NCI-H1694 (cell line): ENCODE measurements at places on chromosomes 4 and X.

- DNase-seq: no peak
These were observed 167.3 kb upstream of the PGRMC2 start for GRCh38 chr4:128454881-128455280.

GRCh38 chr4:77309496-77309895 is 152.5 kb downstream of the CCNG2 start:
- DNase-seq: no peak

GRCh38 chr4:148857239-148857972 is 415.2 kb upstream of the NR3C2 start:
- DNase-seq: no peak

GRCh38 chrX:153441296-153441695 is 4.6 kb downstream of the TREX2 start:
- no peak for DNase-seq

GRCh38 chr4:145179281-145179860 is 1.0 kb downstream of the OTUD4 start:
- no peak for DNase-seq

DNA sequence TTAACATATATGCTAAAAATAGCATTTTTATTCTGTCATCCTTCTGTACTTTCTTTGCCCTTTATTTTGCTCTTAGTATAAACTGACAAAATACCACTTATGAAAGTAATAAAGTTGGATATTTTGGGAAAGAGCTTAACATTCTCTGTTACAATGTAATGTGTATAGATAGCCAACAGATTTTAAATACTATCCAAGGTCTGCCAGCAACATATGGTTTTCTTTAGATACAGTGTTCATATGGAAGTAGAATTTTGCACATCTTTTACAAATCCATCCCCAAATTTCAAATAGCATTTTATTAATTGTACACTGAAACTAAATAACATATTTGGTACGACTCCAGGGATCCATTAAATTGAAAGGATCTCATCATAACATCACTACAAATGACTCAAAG is 268.6 kb upstream of the PCDH18 start:
- DNase-seq: no peak

DNA sequence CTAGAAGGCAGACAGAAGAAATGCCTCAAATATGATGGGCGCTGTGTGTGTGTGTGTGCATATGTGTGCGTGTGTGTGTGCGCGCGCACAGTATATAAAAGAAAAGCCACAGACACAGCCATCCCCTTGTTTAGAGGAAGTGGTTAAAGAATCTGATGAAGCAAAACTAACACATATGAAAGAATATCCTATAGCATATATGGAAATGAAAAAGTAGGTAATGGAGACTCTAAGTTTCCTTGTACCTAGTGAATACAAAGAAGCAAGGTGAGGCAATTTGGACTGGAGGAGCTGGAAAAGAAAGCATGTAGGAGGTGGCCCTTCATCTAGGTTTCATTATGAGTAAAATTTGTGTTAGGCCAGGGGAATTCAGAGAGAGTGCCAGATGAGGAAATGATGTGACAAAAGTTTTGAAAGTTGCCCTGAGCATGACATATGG is 58.6 kb upstream of the MCF2 start:
- DNase-seq: no peak

GRCh38 chr4:102036619-102037376 is 246.3 kb downstream of the BANK1 start:
- DNase-seq: peak; percentile 80

GRCh38 chr4:90883519-90883918 is 756.3 kb downstream of the CCSER1 start:
- DNase-seq: no peak

DNA sequence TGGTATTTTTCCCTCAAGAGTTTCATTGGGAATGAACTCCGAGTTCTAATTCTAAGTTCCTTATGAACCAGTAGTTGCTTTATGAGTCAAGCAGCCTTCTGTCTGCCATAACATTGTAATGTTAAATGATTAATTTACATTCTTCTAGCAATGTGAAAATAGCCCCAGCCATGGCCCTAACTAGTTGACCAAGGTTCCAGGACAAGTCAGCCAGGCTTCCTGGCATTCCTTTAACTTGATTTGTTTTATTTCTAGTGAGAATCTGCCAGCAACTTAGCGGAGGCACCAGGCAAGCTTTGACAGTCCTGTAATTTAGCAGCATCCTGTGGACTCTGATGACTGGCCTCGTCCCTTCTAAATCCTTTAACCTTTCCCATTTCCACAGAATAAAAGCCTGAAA is 69.0 kb downstream of the GLRA2 start:
- DNase-seq: no peak

DNA sequence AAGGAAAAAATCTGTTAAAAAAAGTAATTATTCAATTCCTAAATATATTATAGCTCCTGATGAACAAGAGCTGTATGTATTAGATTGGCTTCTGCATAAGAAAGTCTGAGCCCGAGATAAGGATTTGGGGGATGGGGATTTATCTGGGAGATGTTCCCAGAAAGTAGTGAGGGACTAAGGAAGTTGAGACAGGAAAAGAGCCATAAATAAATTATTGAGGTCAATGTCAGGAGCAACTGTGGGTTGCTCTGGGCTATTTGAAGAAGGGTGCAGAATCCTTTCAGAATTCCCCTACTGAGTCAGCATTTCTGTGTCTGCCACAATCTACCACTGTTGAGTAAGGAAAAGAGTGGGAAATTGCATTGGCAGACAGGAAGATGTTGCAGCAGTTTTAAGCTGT is 3.1 kb upstream of the TDO2 start:
- no peak for DNase-seq

GRCh38 chr4:132227151-132227856 is 921.8 kb upstream of the PCDH10 start:
- no peak for DNase-seq

DNA sequence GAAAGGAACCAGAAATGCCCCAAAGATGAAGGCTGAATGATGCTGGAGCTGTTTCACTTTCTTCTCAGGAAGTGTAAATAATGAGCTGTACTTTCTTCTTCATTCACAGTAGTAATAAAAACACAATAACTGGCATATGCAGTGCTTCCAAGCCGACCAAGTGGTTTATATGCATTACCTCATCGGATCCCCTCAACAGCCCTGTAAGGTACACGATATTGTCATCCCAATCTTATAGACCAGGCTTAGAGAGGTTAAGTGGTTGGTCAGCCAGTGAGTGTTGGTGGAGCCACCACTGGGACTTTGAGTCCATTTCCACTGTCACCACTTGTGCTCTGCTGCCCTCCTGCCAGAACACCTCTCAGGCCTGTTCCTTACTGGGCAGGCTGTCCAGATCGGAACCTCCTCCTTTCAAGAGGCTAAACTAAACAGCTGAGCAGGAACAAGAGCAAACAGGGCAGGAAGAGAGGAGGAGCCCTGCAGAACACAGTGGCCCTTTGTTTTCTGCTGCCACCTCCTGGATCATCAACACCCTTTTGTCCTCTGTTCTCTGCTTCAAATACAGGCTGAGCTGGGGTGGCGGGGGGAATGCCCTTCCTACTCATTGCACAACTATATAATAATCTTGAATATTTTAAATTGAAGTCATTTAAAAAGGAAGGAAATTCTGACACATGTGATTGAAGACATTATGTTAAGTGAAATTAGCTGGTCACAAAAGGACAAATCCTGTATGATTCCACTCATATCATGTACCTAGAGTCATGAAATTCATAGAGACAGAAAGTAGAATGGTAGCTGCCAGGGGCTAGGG is 112.5 kb upstream of the ATP6AP2 start:
- DNase-seq: peak; percentile 61

DNA sequence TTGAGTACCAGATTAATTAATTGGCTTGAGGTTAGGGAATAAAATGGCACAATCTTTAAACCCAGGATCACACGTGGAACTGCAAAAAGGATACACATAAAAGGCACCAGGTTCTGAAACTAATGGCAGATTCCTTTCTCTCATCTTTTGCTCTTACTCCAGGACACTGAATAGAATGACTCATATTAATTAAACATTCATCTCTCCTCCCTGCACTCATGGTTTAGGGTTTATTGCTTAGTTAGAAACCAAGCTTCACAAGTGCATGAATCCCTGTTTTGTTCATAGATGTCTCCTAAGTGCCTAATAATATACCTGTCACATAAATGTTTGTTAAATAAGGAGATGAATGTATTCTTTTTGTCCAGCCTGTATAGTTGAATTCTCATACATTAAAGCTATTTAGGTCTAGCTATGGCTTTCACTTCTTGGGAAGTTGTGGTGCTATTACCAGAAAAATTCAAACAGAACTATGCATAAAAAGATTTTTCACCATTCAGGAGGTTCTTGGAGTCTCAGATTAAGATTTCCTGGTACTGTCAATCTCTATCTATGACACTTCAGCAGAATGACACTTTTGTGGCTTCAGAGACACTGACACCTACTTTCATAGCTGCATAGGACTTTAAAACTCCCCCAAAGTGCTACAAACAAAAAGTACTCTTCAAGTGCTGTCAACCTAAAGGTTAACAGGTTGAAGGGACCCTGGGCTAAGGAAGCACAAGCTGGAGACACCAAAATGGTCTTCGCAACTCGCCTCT is 7.4 kb downstream of the CORIN start:
- DNase-seq: no peak

DNA sequence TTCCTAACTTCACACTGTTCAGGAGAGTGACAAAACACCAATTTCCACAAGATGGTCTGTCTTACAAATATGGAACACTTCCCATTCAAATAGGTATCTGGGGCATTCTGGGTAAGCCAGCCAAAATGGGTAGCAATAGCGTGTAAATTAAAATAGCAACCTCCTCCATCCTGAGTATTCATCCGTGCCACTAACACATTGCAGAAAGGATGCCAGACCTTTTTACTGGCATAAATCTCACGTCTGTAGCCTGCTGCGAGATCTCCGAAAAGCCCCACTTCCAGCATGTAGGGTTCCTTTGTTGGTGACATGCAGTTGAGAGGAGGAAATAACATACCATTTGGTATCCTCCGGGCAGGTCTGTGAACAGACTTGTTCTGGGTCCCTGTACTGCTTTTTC is 52.7 kb upstream of the RAI2 start:
- no peak for DNase-seq

GRCh38 chrX:117771384-117771783 is 345.2 kb downstream of the KLHL13 start:
- DNase-seq: no peak

GRCh38 chr4:4323705-4324534 is 33.9 kb downstream of the ZBTB49 start:
- DNase-seq: no peak

- DNase-seq: no peak
These were observed 2.9 kb downstream of the TMSB4X start for GRCh38 chrX:12977761-12978204.

GRCh38 chr4:158112611-158113010 is 60.2 kb downstream of the GASK1B start:
- DNase-seq: no peak

GRCh38 chr4:24568425-24568824 is 15.9 kb downstream of the DHX15 start:
- DNase-seq: no peak

DNA sequence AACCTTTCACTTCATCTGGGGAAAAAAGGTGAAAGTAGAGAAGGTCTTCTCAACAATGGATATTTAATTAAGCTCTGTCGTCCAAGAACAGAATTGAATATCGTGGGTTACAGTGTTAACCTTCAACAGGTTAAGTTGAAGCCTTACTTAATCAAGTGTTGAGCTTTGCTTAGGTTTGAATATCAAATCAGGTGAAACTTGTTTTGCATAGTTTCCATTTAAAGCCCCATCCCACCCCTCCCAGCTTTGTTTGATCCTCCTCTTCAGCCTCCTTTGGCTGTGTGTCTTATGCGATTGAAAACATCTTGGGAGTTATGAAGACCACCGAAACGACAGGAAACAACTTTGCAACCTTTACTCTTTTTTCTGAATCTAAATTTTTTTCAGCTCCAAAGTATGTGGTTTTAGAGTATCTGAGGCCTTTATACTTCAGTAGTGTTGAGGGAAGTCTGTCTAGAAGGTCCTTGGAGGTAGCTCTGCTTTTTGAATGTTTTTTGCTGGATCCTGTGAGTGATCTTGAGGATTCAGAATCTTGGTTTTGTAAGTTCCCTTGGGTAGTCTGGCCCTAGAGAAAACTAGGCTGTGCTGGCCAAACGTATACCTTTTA is 39.1 kb downstream of the MCUB start:
- DNase-seq: no peak

DNA sequence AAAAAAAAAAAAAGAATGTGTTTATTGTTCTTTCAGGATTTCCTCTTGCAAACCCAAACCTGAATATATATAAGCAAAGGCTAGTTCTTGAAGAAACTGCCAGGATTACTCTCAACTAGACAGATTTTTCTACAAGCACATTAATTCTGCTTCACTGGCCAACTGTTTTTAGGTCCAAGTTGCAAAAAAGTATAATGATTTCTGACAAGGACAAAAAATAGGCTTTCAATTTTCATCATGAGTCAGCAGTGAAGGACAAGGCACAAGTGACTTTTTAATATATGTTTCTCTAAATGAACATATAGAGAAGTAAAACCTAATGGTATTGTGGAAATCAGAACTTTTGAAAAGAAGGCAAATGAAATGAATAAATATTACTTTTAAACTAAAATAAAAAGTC is 73.7 kb downstream of the ELOVL6 start:
- DNase-seq: no peak

- peak; percentile 43 for DNase-seq
These were observed 486.5 kb downstream of the GRXCR1 start for GRCh38 chr4:43379016-43379415.

- DNase-seq: no peak
These were observed 112.5 kb downstream of the PCDH7 start for GRCh38 chr4:30832639-30833038.

GRCh38 chr4:118845552-118846050 is 9.7 kb upstream of the SEC24D start:
- peak; percentile 63 for DNase-seq

- DNase-seq: no peak
These were observed 145.4 kb upstream of the HUWE1 start for GRCh38 chrX:53831662-53832635.

DNA sequence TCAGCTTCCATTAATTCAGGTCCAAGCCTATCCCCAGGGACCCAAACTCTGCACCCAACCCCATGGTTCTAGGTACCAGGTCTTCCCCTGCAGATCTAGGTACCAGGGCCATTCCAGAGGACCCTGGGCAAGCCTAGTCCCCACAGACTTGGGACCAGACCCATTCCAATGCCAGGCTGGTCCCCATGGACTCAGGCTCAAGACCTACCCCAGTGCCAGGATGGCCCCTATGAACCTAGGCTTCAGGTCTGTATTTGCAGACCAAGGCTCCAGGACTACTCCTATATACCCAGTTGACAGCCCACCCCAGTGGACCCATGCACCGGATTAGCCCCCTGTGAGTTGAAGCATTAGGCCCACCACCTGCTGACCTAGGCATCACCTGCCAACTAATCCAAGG is 8.9 kb downstream of the MTHFD2L start:
- DNase-seq: no peak

DNA sequence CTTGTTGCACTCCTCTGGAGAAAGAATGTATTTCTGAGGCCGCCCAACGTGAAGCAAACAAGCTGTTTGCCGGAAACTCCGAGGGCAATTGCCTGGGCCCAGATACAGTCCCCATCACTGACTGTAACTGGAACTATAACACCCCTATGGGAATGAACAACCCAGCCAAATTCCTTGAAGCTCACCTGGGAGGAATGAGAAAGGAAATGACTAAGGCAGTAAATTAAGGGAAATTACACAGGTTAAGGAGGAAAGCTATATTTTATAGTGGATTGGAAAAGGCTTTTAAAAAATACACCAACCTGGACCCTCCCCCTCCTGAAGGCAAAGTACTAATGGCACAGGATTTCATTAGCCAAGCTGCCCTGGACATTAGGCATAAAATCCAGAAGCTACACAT is 11.7 kb upstream of the HERC5 start:
- DNase-seq: no peak

GRCh38 chrX:29671421-29671820 is 543.9 kb upstream of the MAGEB2 start:
- no peak for DNase-seq

GRCh38 chr4:168362025-168362401 is 43.5 kb upstream of the DDX60 start:
- DNase-seq: no peak
